ENCODE measurements at places on chromosomes 7 and 10.
A peak's percentile ranks its signal among the peaks of the same experiment; 100 is the strongest.

GRCh38 chr10:5631936-5632335, 34.5 kb downstream of the ASB13 start:
- no peak for DNase-seq

DNA sequence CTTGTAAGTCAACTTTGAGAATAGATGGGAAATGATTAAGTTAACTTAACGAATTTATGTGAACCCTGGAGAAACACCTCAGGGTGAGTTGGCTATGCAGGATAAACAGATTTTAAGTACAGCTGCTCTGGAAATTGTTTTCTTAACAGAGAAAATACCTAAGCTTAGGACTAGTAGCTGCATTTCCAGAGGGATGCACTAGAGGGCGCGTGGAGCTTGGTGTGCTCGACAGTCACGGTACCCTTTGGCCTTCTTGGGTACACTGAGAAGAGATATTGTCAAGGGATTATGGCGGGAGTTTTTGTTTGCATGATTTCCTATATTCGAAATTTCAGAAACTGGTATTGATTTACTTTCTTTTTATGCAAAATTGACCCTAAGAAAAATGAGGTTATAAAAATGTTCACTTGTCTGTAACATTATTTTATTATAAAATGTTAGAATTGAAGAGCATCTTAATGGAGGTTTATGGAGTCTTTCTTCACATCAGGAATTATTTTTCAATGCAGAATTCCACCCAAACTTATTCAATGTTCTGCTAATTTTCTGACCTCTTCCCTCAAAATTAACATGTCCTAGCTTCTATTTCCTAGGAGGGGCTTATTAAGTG, 58.4 kb upstream of the MYO3A start:
- peak; percentile 53 for DNase-seq

GRCh38 chr7:74617180-74617744, 40.3 kb upstream of the GTF2I start:
- no peak for DNase-seq

DNA sequence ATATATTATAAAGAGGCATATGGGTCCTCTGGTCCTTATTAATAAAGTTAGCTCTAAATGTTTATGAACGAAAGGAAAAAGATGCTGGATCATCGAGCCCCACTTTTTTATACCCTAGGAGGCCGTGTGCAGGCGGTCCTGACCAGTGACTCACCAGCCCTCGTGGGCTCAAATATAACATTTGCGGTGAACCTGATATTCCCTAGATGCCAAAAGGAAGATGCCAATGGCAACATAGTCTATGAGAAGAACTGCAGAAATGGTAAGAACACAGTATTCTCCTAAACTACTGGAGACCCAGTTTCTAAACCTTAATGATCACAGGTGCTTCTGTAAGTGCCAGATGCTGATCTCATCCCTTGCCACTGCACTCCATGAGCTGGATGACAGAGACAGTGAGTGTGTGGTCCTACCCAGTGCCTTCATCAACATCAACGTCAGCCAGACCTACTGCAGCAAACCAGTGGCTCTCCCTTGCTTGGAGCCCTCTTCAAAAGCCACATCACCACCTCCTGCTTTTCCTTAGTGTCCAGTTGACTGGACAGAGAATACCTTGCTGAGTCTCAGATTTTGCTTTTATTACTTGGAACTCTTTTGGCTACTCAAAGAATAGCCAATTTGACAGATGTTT, 7.6 kb downstream of the GPNMB start:
- DNase-seq, result no peak

GRCh38 chr10:100528123-100528886, 1.4 kb downstream of the NDUFB8 start:
- no peak for DNase-seq

- DNase-seq, result no peak
These were observed 75.0 kb upstream of the GPR22 start for GRCh38 chr7:107394831-107395230.

DNA sequence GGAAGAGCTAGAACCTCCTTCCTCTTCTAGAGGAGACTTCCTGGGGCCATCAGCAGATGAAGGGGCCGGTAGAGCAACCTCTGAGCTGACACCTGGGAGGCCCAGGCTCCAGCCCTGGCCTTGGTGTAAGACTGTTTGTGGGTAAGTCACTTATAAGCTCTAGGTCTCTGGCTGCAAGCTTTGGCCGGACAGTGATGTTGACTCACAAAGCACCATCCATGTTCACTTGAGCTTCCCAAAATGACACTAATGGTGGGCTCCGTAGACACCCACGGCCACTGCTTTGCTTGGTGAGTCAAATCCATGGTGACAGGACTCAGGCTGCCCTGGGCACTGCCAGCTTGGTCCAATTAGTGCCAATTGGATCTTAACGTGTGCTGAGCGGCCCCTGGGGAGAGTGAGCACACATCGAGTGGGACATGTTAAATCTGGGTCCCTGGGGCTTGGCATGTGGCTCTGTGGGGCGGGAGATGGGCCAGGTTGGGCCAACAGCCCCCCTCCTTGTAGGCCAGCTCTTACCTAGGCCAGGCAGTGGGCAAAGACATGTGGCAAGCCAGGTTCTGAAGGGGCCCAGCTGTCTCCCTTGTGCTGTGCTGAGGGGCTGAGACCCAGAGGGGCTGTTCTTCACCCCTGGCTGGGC, 16.7 kb downstream of the NEURL1 start:
- DNase-seq, result no peak

DNA sequence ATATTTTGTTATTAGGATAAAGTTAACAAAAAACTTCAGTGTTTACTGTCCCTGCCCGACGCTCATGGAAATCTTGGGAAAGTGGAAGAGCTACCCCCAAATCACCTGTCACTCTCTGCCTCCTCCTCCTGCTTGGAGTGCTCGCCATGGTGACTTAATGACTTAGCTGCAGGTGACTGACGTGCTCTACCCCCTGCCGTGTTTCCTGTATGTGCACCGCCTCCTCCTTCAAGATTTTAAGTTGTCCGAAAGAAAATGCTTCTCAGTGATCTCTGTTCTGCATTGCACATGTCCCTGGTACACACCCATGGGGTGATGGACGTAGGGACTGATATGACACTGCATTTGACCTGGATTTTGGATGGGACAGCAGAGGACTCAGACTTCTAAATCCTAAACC, 338.8 kb upstream of the SHH start:
- DNase-seq, result no peak

- DNase-seq, result no peak
These were observed 17.3 kb upstream of the EVX1 start for GRCh38 chr7:27224983-27225934.

GRCh38 chr7:117014099-117014656, 60.9 kb downstream of the ST7 start:
- DNase-seq, result no peak

- DNase-seq, result no peak
These were observed 223.3 kb upstream of the NFE2L3 start for GRCh38 chr7:25928549-25929330.

GRCh38 chr10:79490400-79491142, 21.8 kb upstream of the EIF5AL1 start:
- no peak for DNase-seq

DNA sequence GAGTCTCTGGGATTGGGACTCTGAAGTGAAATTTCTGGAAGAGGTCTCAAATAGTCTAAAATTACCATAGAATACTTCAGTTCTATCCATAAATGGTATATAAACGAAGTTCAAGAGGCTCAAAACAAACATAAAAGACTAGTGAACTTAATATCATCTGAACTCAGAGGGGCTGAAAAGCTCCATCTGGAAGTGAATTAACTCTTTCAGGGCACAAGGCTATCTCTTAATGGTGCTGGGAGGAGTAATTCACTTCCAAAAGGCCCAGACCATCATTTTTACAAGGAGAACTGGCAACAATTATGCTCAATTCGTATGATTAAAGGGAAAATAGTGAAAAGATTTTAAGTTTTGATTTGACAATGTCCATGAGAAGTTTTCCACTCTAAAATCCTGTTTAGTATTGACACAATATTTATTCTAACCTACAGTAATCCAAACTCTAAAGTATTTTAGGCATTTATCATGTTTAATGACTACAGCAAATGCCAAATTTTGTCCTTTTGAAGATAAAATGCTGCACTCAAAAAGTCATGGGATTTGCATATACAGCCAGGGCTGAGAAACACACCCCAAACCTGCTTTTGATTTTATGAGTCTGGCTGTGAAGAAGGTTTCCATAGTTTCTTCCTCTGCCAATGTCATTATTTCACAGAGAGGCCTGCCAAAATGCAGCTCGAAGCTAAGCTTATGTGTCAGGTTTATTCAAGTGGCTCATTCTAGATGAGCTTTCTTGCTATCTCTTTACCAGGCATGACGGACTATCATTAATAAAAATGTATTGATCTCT, 143.9 kb downstream of the HIBADH start:
- DNase-seq, result no peak

DNA sequence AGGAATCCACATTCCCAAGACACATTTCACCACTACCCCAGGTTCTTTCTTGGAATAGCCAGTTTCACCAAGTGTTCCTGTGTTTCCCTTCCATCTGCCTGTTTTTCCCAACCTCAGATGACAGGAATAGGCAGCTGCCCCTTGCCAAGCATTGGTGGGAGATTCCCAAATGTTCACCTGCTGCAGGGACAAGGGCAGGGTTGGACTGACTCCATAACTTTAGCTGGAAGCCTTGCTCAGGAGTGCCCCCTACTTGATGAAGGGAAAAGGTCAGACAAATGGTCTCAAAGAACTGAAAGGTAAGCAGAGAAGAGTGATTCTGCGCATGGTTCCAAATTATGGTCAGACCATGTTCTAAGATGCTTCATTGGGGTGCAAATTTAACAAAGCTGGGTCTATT, 45.1 kb upstream of the LYZL1 start:
- DNase-seq, result no peak

- no peak for DNase-seq
These were observed 396.4 kb upstream of the STEAP1 start for GRCh38 chr7:89757910-89758309.

- peak; percentile 48 for DNase-seq
These were observed 6.9 kb upstream of the SH2B2 start for GRCh38 chr7:102279537-102280400.

DNA sequence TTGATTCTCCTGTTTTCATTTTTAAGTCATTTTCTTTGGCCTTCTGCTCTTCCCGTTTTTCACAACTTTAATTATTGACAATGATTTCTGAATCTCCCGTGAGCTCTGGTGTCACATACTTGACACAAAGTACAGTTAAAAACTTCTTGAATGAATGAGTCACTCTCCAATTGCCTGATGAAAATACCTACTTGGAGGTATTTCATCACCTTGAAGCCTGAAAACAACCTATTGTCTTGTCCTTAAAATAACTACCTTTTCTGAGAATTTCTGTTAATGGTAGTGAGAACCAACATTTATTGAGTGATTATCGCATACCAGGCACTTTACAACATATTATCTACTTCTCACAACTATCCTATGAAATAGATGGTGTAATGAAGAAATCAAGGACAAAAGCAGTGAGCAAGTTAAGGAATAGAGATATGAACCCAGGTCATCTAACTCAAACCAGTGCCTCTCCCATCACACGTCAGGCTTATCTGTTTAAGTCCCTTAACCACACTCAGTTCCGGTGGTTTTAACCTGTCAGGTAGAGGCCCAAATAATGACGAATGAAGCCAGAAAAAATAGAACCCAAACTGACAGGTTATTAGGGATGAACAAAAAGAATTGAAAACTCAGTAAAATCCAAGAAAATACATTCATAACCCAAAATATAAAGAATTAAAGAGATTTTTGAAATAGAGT, 11.6 kb downstream of the BET1 start:
- no peak for DNase-seq
